ENCODE measurements at places on chromosomes 2 and 18. TPM values are rescaled to one million over a fixed set of nuclear protein-coding genes. Genes with fewer than 3 reads are reported as not detected.

COL3A1 gene
- total RNA-seq = 106 TPM

SLC5A6 gene
- total RNA-seq = 6.2 TPM

TSPYL6 gene
- not detected for total RNA-seq

ZNF396 gene
- total RNA-seq = 0.10 TPM

ATP6V1C2 gene
- not detected for total RNA-seq

NXPH2 gene
- not detected for total RNA-seq

SCYGR2 gene
- total RNA-seq = not detected

SLC8A1 gene
- total RNA-seq = 11.1 TPM

CCDC74A gene
- total RNA-seq = 6.5 TPM

ADAM23 gene
- total RNA-seq = 1.2 TPM

Measured in MG63 (cell line).